Activated T-helper 17 cell treated with anti-CD3 and anti-CD28 coated beads, Interleukin-2, amount 50 U/mL, for 72 hours (primary cell): ENCODE measurements at places on chromosomes 6 and 20.

DNA sequence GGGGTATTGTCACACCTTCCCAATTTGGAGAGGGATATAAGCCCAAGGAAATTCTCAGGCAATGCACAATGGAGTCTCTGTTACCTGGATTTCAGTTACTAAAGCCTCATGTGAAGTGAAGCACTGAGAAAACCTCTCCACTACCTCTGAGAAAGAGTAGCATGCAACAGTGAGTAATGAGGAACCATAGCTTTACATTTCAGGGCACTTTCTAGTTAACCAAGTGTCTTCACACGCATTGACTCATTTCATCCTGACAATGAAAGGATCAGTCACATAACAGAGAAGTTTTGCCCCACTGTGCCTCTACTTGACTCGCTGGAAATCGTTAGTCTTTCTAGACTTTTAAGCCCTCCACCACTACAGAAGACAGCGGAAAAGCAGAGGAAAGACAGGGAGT is 86.2 kb upstream of the ARID1B start:
- H3K4me1 ChIP-seq, result peaks cover 24% of the 10 kb centered on the region
- H3K36me3 ChIP-seq, result no peaks in the 10 kb centered on the region
- H3K27ac ChIP-seq, result no peak overlapping the region

- no peaks in the 10 kb centered on the region for H3K36me3 ChIP-seq
- no peak overlapping the region for H3K27ac ChIP-seq
- H3K27me3 ChIP-seq, result peaks cover 45% of the 10 kb centered on the region
- H3K4me3 ChIP-seq, result no peak overlapping the region
- no peaks in the 10 kb centered on the region for H3K4me1 ChIP-seq
- no peak for ATAC-seq
Observed at GRCh38 chr6:13117570-13117969, 210.8 kb downstream of the TBC1D7 start.

GRCh38 chr6:2751871-2752270 is 1.1 kb upstream of the MYLK4 start:
- H3K27me3 ChIP-seq, result peaks cover 14% of the 10 kb centered on the region
- no peaks in the 10 kb centered on the region for H3K4me1 ChIP-seq
- H3K36me3 ChIP-seq, result no peaks in the 10 kb centered on the region
- no peak overlapping the region for H3K27ac ChIP-seq
- ATAC-seq, result no peak

DNA sequence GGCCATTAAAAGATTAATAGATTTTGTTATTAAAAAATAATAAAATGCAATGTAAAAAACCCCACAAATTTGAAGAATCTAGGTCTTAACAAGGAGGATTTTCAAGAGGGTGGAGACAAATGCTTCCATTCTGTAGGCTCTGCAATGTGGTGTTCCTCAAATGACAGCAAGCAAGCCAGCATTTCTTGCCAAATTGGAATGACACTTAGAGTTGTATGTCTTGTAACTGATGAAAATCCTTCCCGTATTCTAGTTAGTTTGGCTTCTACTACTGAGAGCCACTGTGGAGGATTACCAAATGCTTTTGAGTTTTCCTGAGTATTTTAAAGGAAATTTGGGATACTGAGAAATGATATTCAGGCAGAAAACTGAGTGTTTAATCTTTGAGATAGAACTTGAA is 1225.5 kb upstream of the CITED2 start:
- H3K4me1 ChIP-seq, result no peaks in the 10 kb centered on the region
- H3K27me3 ChIP-seq, result peaks cover 19% of the 10 kb centered on the region
- no peaks in the 10 kb centered on the region for H3K36me3 ChIP-seq
- ATAC-seq, result no peak
- no peak overlapping the region for H3K27ac ChIP-seq

- peak overlapping the region; percentile 50 for H3K27ac ChIP-seq
- ATAC-seq, result no peak
- H3K36me3 ChIP-seq, result peaks cover 10% of the 10 kb centered on the region
- H3K4me3 ChIP-seq, result no peak overlapping the region
- peaks cover 28% of the 10 kb centered on the region for H3K4me1 ChIP-seq
Observed at GRCh38 chr20:47730744-47731143, 54.5 kb downstream of the SULF2 start.

GRCh38 chr6:112877134-112878100 is 530.3 kb downstream of the RFPL4B start:
- H3K27me3 ChIP-seq, result no peaks in the 10 kb centered on the region
- H3K36me3 ChIP-seq, result no peaks in the 10 kb centered on the region
- H3K4me1 ChIP-seq, result no peaks in the 10 kb centered on the region
- no peak overlapping the region for H3K4me3 ChIP-seq
- no peak for ATAC-seq

- peak overlapping the region; percentile 75 for H3K27ac ChIP-seq
- H3K36me3 ChIP-seq, result peaks cover 80% of the 10 kb centered on the region
- peaks cover 7% of the 10 kb centered on the region for H3K4me1 ChIP-seq
- H3K4me3 ChIP-seq, result no peak overlapping the region
Observed at GRCh38 chr6:35589201-35589739, 76.6 kb upstream of the TULP1 start.

- peaks cover 6% of the 10 kb centered on the region for H3K4me1 ChIP-seq
- no peak for ATAC-seq
- no peak overlapping the region for H3K27ac ChIP-seq
- no peaks in the 10 kb centered on the region for H3K36me3 ChIP-seq
- peaks cover 12% of the 10 kb centered on the region for H3K27me3 ChIP-seq
Observed at GRCh38 chr6:4365686-4366085, 230.3 kb upstream of the ECI2 start.

DNA sequence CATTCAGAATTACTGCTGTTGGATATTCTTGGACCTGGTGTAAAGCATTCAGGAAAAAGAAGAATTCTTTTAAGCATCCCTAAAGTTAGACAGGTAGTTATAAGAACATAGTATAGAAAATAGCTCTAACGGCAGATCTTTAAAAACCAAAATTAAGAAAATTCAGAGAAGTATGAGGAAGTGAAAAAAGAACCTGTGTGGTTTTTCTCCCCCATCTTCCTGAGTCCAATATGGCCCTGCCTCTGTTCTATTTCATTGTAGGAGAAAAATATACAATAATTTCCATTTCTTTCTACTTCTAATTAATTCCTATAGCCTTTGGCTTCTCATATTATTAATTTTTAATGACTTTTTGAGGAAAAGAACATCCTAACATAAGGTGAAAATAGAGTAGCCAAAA is 47.1 kb downstream of the FHL5 start:
- no peaks in the 10 kb centered on the region for H3K4me1 ChIP-seq
- H3K27me3 ChIP-seq, result peaks cover 11% of the 10 kb centered on the region
- no peak for ATAC-seq
- H3K4me3 ChIP-seq, result no peak overlapping the region

GRCh38 chr6:148247386-148248063 is 95.1 kb upstream of the SASH1 start:
- H3K27ac ChIP-seq, result no peak overlapping the region
- peaks cover 5% of the 10 kb centered on the region for H3K27me3 ChIP-seq
- H3K4me1 ChIP-seq, result no peaks in the 10 kb centered on the region
- no peak for ATAC-seq
- no peak overlapping the region for H3K4me3 ChIP-seq
